ENCODE measurements at places on chromosomes 16 and 17.

DNA sequence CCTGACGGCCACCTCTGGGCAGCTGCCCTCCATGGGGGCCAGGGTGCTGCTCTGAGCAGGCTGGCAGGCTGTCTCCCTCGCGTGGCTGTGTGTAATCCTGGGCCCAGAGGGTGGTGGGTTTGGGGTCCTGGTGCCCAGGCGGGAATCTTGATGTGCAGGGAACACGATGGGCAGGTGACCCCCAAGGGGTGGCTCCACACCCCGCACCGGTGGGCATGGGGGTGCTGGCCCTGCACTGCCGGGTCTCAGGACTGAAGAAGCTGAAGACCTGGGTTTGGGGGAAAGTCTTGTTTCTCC, 8.6 kb downstream of the CHMP6 start:
- no peak for ATAC-seq

DNA sequence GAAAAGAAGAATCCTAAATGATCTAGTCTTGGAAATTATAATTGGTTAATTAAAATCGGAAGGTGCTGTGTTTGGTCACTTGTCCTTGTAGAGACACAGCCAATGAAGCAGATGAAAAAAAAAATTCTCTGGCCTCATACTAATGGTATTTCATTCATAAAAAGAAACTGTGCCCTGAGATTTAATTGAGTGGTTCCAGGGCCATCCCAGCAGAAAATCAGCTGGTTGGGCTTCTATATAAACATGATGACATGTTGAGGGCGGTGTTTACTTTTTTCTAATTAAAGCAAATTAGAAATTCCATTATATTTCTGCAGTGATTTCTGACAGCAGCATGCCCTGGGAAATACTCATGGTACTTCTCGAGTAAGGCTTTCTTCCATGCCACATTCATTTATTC, 191.9 kb upstream of the KCNJ16 start:
- no peak for ATAC-seq

DNA sequence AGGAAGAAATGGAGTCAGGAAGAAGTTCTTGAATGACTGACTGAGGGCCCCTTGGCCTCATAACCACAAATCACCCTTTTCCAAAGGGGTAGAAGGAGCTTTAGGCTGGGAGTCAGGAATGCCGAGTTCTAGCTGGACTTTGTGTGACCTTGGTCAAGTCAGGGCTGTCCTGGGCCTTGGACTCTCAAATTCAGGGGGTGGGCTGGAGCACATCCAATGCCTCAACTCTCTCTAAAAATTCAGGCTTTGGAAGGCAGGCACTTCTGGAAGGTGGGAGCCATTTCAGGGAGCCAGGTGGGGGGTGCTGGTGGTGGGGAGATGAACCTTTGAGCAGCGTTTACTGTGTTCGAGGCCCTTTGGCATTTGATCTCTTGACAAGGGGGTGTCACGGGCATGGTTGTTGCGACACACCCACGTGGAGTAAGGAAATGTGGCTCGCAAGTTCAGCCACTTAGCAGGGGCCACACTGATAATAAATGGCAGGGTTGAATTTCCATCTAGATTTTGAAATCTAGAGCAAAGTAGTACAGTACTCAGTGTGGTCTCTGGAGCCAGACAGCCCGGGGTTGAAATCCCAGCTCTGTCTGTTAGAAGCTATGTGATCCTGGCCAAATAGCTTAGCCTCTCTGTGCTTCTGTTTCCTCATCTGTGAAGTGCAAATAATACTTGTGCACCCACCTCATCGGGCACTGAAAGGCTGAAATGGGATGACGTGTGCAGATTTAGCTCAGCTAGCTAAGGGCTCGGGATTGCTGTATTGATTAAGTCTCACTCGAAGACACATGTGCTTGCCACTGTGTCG, 47.1 kb upstream of the CIBAR2 start:
- no peak for ATAC-seq

GRCh38 chr17:69061721-69062556, 1.2 kb upstream of the ABCA9 start:
- ATAC-seq, result no peak

DNA sequence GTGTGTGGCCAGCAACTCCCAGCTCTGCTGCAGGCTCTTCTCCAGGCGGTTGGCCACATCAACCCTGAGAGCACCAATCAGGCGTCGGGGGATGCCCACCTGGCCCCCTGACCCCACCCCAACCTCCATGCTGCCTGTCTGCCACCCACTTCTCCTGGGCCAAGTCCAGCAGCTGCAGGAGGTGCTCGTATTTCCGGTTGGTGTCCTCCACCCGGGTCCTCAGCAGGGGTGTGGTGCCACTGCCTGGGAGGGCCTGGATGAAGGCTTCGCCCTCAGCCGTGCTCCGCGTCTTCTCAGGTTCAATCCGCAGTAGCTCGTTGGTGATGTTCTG, 44.6 kb downstream of the UBN1 start:
- no peak for ATAC-seq

DNA sequence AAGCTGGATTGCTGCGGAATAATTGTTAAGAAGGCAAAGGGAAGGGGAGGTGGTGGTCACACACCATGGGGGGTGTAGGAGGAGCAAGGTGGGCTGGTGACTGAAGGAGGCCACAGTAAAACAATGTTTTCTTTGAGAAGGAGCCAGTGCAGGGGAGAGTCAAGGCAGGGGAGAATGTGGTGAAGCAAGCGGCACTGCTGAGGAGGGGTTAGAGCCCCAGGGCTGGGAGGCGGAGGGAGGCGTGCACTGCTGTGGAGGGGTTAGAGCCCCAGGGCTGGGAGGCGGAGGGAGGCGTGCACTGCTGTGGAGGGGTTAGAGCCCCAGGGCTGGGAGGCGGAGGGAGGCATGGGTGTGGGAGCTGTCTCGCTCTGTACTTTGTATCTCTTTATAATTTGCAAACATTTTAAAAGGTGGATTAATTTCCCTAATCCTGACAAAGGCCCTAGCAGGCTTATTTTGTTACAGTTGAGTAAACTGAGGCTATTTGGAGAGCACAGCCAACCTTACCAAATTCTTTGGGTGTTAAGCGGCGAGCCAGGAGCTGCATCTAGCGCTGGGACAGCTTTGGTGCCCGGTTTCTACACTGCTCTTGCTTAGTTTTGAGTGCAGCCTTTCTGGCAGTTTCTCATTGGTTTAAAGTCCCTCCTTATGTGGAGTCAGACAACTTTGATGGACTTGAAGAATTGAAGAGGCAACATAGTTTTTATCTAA, 20.9 kb downstream of the RPTOR start:
- no peak for ATAC-seq

DNA sequence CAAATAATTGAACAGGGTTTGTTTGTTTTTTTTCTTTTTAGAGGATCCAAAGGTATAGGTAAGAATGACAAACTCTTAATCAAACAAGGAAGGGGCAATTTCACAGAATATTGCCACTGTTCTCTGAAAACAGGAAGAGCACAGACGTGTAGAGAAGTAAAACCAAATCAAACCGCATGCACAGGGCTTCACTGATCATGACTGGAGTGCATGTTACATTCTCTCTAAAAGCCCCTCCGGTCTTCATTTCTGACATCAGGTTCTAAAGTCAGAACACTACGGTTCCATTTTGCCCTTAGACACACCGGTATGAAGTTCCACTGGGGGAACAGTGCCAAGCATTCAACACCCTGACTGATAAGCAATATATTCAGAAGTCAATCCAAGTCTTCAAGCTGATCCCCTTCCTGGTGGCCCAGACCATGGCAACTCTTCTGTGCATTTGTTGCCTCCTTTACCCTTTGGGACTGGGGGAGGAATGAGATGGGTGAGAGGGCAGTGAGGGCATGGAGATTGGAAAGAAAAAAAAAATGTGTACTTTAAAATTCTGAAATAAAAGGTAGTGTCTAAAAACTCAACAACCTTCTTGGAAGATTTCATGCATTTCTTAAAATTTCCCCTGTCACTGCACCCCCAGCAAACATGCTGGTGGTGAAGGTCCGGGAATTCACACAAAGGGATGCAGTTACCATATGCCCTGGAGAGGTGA, 1.4 kb downstream of the MMD start:
- ATAC-seq, result peak; percentile 39

GRCh38 chr16:1414532-1415260, at the start of gene UNKL:
UNKL (minus strand) TSS chr16:1414704; CDS start chr16:1414691, 13 bp downstream.
- ATAC-seq, result peak; percentile 73

DNA sequence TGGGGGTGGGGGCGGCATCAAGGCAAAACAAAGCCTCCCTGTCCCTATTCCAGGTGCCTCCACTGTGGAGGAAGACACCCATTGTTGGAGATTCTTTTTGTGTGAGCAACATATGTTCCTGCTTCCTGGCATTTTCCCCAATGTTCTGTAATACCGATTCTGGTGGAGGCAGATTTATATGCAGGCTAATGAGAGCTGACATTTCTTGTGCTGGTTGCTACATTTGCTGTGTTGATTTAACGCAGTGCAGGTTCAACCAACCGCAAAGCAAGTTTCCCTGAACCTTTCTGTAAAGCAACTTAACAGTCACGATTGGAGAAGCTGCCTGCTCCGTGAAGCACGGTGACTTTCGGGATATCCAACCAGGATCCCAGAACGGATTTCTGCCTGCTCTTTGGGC, 260.5 kb downstream of the CBLN1 start:
- ATAC-seq, result no peak

DNA sequence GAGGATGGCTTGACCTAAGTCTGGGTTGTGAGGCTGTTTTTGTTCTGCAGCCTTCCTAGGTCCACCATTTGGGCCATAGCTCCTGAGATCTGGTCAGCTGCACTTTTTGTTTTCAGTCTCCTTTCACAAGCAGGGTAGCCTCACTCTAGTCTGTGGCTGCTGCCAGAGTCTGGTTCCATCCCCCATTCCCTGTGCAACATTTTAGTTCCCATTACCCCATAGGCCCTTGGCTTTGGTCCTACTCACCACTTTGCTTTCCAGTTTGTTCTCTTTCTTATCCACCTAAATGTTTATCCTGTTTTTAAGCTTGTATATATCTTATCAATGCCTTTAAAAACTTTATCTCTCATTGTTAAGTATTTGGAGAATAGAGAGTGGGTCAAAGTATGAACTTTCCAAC, 6.5 kb upstream of the XYLT2 start:
- no peak for ATAC-seq

DNA sequence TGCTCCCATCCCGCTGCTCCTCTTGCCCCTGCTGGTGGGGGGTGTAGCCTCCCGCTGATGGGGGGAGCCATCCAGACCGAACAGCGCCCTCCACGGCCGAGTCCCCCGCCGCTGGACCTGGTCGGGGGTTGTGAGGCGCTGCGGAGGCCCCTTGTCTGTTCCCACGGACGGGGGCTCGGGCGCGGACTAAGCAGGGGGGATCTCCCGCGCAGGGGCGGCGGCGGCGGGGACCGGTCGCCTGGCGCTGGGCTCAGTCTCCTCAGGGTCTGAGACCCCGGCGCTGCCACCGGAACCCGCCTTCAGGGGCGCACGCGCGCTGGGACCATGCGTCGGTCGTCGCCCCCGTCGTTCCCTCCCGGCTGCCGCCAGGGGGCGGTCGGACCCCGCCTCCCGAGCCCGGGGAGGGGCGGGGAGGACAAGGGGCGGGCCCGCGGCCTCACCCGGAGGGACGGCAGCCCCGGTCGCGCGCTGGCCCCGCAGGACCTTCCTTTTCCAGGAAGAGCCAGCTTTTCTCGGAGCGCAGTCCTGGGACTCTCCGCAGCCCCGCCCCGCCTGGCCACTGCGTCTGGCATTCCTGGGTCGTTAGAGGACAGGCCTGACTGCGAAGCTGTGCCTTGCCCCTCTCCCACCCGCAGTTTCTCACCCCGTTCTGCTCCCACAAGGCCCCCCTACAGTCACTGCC, 6.3 kb upstream of the IL32 start:
- ATAC-seq, result peak; percentile 90

- ATAC-seq, result no peak
These were observed 28.8 kb downstream of the PLCG2 start for GRCh38 chr16:81807767-81808358.

GRCh38 chr16:49918257-49918656, 62.3 kb upstream of the ZNF423 start:
- ATAC-seq, result no peak

DNA sequence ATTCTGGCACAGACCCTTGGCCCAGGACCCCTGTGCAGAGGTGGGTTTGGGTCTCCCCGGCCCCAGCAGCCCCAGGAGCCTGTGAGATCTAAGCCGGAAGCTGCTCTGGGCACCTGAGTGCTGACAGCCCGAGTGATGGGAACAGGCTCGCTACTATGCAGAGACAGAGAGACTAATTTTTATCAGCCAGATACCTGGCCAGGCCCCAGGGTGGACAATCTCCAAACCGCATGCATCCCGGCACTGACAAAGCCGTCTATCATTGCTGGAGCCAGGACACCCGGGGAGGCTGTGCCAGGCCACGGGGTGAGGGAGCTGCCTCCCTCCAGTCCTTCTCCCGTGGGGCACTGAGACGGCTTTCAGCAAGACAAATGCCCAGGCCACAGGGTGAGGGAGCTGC, 25.0 kb downstream of the CBFA2T3 start:
- ATAC-seq, result no peak

DNA sequence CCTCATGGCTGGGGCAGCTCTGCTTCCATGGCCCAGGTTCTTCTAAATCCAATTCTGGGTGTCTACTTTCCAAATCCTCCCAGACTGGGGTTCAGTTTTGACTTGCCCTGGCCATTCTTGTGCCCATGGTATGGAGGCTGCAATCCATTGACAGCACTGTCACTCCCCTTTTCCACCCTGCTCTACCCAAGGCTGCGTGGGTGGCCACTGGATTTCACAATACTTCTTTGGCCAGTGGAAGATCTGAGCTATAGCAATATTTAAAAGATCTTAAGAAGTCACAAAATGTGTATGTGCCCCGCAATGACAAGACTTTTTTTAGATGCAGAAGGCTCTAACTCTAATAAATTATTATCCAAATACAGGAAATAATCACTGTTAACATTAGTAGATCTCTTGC, 329.4 kb upstream of the CCL2 start:
- no peak for ATAC-seq

Measured in activated T-helper 17 cell treated with anti-CD3 and anti-CD28 coated beads, Interleukin-2, amount 50 U/mL, for 72 hours (primary cell).